ENCODE measurements at places on chromosomes 1 and 21.
A peak's percentile ranks its signal among the peaks of the same experiment; 100 is the strongest.

GRCh38 chr1:167950569-167950968 lies 13.7 kb upstream of the MPC2 start:
- no peak for DNase-seq

GRCh38 chr1:58773406-58773840 lies 10.4 kb downstream of the JUN start:
- peak; percentile 19 for DNase-seq

DNA sequence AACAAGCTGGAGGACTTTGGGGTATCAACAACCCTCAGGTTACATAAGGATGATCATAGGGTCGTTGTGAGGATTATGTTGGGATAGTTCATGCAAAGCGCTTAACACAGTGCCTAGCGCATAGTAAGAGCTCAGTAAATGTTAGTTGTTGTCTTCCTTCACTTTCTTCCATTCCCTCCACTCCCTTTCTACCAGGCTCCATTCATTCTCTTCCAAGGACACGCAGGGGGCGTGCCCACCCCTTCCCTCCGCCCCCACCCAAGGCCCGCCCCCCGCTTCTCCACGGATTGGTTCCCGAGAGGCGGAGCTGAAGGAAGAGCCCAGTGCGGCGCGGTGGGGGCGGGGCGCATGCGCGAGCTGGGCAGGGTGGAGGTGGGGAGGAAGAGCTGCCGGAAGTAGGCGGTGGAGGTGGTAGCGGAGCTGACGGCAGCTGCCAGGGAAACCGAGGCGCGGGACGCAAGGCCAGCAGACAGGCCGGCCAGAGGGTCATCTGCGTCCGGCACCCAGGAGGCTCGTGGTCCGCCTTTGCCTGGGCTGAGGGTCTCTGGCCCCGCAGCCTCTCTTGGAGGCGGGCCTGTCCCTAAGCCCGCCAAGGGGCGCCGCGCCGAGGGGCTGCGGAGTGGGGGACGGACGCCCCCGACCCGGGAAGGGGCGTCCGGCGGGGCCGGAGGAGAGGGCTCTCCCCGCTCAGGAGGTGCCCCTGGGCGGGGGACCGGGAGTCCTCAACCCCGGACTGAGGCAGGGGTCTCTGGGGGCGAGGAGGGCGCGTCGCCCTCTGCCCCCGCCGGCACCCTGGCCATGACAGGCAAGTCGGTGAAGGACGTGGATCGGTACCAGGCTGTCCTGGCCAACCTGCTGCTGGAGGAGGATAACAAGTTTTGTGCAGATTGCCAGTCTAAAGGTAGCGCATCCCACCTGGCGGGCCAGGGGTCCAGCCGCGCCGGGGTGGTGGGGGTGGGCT lies at the start of gene SMAP2:
SMAP2 (plus strand) TSS at position 405 of the 961 bp plus-strand sequence; CDS start at position 799, 394 bp downstream.
- DNase-seq = peak; percentile 97

- DNase-seq = no peak
Observed at GRCh38 chr1:150005606-150006005, 4.9 kb downstream of the OTUD7B start.

GRCh38 chr1:37434292-37435225 lies 39.8 kb upstream of the ZC3H12A start:
- DNase-seq = peak; percentile 56

DNA sequence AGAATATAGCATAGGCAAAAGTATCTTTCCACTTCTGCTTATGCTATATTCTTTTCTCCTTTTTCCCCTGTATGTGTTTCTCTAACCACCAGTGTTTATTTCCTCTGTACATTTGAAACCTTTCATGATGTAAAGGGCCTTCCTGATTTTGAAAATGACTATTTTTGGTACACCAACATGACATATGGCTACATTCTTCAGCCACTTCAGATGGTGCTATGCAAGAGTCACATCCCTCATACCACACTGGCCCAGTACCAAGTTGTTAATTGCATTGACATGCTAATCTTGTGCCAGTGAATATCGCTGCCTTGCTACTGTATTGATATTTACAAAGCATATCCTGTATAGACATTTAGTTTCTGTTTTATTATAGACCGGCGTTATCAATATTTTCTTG lies 408.7 kb downstream of the NCAM2 start:
- no peak for DNase-seq

- no peak for DNase-seq
Observed at GRCh38 chr1:183040547-183040971, 17.3 kb downstream of the LAMC1 start.

DNA sequence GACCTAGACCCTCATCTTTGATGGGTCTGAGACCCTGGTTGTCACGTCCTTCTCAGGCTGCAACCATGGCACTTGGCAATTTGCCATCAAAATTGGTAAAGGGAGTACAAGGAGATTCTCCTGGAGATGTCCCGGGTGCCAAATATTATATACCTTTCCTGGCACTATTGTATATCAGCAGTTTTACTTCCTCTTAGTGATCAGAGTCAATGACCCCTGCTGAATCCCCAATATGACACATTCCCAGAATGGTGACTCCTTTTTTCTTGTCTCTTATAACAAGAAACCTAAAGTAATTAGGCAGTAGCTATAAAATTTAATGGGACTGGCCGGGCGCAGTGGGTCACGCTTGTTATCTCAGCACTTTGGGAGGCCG lies 39.6 kb upstream of the CDC42BPA start:
- no peak for DNase-seq

DNA sequence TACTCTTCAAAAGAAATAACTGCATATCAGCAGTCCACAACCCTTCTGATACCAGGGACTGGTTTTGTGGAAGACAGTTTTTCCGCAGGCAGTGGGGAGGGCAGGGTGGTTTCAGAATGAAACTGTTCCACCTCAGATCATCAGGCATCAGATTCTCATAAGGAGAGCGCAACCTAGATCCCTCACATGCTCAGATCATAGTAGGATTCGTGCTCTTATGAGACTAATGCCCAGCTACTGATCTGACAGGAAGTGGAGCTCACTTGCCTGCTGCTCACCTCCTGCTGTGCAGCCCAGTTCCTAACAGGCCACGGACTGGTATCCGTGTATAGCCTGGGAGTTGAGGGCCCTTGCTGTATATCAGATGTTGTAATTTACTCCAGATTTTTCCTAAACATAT lies 11.5 kb downstream of the RO60 start:
- no peak for DNase-seq

- DNase-seq = no peak
Observed at GRCh38 chr21:41894922-41895557, 15.9 kb upstream of the PRDM15 start.

DNA sequence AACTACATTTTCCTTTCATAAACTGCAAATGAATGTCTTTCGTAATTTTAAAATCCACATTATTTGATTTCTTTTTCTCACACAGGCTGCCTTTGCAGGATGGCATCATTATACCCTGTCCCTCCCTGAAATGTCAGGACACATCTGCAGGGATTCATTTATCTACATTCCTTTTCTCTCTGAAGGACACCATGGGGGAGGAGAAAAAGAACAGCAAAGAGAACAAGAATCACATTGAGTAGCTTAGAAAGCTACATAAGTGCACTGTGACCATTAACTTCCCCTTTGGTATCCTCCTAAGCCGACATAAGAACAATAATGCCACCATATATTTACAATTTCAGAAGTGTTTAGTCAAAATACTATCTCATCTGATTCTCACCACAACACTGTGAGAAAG lies 129.5 kb downstream of the PIGK start:
- DNase-seq = no peak

DNA sequence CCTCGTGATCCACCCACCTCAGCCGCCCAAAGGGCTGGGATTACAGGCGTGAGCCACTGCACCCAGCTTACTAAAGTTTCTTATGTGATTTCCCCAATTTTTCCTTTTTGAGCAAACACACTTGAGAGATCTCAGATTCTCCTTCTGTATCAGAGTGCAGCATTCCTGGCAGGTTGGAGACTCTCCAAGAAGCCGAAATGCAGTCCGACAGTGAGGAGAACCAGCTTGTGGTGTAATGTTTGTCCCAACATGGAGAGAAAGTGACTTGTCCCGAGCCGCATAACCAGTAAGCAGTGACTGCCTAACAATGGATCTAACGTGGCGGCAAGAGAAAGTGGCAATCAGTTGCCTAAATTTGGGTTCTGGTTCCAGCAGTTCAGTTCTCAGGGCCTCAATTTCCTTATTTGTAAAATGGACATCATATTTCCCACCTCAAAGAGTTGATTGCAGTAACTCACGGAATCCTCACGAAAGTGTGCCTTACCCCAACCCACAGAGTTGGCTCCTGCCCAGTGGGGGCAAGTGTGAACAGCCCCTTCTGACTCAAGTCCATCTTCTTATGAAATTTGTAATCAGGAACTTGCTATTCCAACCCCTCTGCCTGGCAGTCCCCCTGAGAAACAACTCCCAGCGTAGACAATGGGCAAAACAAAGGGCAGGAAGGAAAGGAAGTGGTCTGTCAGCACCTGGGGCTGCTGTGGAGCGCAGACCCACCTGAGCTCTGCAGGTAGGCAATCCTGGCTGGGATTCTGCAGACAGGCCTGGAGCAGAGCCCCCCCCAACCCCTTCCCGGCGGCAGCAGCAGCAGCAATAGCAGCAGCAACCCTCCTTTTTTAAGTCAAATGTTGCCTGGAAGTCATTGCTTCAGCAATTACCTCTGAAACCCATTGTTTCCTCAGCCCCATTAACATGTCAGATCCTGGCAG lies 223.6 kb upstream of the POU3F1 start:
- no peak for DNase-seq

- DNase-seq = peak; percentile 88
Observed at GRCh38 chr1:227542153-227543120, 20.9 kb upstream of the ZNF678 start.
